NCI-H774 (cell line): ENCODE measurements at places on chromosomes 12 and 14.

DNA sequence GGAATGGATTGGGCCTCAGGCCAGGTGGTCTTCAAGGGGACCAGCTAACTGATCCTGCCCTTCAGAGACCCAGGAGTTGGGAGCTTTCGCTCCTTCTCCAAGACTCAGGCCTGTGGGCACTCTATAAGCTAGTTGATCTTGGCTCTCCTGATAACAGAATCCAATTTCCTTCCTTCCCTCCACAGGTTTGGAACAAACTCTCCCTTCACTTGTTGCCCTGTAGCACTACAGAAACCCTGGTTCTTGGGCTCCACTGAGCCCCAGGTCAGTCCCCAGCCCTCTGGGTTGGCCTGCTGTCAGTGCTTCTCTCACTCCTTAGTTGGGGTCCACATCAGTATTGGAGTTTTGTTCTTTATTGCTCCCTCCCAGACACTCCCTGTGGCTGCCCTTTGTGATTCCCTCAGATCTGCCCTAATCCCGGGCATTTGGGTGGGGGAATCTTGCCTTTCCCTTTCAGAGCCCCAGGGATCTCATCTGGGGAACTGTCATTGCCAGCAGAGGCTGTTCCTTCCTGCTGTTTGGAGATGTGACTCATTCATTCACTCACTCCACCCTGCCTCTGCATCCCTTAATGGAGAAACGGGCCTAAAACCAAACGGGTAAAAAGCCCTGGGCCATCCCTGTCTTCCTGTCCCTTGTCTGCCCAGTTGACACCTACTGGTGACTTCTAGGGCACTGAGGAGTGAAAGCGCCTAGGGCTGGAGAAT, 4.4 kb upstream of the GPD1 start:
- no peak for DNase-seq

GRCh38 chr14:91371011-91371989, 46.3 kb downstream of the CCDC88C start:
- no peak for DNase-seq

- no peak for DNase-seq
These were observed 844 bp downstream of the DPF3 start for GRCh38 chr14:72892879-72893635.

- DNase-seq, result no peak
These were observed 760 bp downstream of the ACTN1 start for GRCh38 chr14:68978172-68978911.

DNA sequence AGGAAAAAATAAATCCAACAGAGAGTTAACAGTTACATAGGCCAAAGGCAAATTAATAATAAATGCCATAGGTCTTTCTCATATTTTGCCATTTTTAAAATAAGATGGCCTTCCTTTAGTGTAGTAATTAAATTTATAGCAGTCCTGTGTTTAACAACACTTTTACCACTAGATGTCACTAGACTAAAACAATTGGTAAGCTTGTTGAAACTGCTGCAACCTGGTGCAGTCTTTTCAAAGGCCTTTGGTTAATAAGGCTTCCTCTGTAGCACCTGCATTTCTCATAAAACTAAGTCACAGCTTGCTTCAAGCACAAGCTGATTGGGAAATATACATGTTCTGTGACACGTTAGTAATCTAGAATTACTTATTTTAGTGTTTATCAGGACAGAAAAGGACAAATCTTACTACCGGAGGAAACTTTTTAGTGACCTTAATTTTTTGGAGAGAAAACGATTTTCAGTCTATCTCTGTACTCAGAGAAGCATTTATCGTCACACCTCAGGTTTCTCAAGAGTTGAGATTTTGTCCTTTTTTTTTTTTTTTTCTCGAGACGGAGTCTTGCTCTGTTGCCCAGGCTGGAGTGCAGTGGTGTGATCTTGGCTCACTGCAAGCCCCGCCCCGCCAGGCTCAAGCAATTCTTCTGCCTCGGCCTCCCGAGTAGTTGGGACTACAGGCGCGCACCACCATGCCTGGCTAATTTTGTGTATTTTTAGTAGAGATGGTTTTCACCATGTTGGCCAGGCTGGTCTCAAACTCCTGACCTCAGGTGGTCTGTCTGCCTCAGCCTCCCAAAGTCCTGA, 20.0 kb downstream of the BORCS5 start:
- peak; percentile 80 for DNase-seq

- DNase-seq, result no peak
These were observed 11.0 kb upstream of the CREBL2 start for GRCh38 chr12:12600659-12601058.

DNA sequence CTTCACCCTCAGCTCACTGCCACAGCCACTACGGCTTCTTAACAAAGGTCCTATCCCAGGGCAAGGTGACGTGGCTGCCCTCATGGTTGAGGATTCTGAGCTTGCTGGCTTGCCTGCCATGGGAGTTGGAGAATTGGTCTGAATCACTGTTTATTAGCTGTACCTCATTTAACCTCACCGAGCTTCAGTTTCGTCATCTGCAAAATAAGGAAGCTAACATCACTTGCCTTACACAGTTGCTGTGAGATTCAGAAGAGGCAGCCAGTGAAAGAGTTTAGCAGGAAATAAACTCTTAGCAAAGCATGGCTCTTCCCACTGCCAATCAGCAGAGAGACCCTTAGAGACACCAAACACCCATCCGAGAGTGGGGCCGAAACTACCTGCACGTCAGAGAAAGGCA, 90.1 kb upstream of the KCNA1 start:
- no peak for DNase-seq

DNA sequence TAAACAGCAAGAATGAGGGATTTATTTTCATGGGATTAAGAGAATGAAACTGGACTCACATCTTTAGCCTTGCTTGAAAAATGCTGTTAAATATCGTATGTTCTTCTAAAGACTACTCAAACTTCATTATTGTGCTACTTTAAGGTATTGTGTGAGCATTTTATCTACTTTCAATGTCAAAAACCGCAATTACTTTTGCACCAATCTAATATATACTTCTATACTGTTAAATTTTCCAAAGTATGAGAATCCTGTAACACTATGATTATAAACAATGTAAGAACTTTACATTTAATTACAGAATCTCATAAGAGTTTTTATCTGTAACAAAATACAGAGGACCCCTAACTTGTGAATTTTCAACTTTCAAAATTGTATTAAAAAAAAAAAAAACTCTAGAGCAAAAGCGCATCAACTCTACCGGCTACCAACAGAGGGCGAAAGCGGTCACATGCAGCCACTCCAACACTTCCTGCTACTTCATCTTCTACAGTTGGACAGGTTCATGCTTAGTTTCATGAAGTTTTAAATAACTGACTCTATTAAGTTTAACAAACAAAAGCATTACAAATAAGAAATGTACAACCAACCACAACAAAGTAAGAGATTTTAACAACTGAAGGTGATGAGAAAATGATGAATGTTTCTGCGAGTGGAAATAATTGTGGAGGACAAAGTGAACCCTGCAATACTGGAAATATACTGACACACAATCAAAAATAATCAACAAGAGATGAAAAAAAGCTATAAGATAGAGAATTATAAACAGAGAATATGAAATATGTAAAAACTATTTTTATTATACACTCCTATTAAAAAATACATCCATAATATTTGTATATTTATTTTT, 210.9 kb downstream of the MED13L start:
- DNase-seq, result no peak

- no peak for DNase-seq
These were observed 3.2 kb upstream of the SPTSSA start for GRCh38 chr14:34465069-34465859.

DNA sequence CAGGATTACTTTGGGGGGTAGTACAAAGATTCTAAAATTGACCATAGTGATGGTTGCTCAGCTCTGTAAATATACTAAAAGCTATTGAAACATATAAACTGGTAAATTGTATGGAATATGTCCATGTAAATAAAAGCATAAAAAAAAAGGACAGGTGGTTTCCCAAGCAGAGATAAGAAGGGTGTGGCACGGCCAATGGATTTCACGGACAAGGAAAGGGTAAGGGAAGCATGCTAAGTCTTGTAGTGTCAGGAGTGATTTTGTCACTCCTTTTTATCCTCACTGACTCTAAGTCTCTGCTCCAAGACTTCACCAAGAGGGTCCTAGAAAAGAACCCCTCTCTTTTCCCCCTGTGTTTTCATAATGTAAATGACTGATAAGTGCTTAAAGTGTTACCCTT, 229.2 kb downstream of the SPTSSA start:
- no peak for DNase-seq

GRCh38 chr12:101763246-101763931, 24.1 kb upstream of the SYCP3 start:
- no peak for DNase-seq

GRCh38 chr12:126770188-126770587, 1496.8 kb upstream of the TMEM132C start:
- DNase-seq, result no peak

DNA sequence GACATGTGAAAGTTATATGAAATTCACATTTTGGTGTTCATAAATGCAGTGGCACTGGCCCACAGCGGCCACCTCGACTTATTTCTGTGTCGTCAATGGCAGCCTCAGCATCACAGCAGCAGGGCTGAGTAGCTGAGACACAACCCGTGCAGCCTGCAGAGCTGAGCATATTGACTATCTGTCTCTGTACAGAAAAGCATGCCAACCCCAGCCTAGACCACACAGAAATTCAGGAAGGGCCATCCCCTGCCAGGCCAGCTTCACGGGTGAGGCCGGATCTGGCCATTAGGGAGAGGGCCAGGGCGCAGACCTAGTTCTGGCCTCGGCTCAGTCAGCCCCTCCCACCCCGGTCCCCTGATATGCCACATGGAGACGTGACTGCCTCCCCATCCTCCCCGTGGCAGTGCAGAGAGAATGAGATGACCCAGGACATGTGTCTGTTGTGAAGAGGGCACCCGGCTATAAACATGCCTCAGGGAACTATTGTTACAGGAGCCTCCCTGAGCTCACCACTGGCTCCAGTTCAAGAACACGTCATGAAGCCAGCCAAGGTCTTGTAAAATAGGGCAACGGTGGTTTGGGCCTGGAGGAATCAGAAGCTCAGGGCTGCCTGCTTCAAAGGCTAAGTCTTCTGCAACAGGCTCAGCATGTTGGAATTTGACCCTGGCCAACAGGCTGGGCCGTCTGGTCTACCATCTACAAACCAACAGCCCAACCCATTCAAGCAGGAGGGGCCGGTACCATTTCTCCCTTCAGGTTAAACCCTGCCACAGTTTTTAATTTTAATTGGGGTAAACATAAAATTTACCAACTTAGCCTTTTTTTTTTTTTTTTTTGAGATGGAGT, 25.5 kb downstream of the SCARB1 start:
- peak; percentile 72 for DNase-seq

- peak; percentile 24 for DNase-seq
These were observed 64.1 kb downstream of the SYNE3 start for GRCh38 chr14:95452176-95452892.

DNA sequence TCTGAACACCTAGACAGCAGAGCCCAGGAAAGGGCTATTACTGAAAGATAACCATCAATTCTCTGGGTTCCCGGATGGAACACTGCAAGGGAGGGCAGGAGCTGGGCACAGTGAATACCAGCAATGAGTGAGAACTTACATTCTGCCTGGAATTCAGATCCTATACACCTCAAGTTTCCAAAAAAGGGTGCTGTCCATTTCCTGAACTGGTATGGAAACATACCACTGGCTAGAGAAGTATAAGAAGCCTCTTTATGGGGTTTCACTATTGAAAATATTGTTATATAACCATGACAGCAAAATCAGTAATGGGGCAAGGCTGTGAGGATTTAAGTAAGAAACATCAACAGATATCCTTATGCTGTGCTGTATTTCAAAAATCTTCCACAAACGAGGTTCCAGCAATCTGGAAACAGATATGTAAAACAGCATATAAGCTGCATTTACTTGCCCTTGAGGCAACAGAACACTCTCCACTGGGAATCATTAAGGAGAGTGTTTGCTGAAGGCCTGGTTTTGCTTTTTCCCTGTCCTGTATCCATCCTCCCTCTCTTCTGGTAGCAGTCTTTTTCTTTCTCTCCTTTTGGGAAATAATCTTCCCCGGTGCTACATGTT, 53.3 kb upstream of the GTF2A1 start:
- DNase-seq, result no peak

DNA sequence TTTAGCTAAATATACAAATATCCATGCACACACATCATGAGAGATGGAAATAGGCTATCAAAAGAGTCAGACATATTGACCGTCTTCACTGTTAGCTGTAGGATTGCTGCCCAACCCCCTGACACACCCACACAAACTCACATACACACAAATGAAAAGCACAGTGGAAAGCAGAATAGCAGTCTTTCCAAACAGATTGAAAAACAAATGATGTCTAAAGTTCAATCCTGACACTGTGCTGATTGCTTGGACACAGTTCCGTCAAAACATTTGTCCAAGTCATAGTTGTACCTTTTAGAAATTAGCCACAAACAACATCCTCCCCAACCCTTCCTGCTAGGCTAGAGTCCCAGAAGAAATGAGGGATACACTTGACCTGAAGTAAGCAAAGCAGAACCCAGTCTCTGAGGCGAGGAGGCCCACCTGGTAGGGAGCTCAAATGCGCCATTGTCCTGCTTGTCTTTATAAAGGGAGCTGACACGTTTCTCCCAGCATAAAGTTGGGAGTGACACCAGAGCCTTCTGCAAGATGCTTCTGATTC, at the start of gene PRH2:
Gene PRH2, plus strand, starts transcription at position 491 of the 541 bp plus-strand sequence. Its CDS starts 38 bp downstream, at position 529.
- DNase-seq, result no peak

DNA sequence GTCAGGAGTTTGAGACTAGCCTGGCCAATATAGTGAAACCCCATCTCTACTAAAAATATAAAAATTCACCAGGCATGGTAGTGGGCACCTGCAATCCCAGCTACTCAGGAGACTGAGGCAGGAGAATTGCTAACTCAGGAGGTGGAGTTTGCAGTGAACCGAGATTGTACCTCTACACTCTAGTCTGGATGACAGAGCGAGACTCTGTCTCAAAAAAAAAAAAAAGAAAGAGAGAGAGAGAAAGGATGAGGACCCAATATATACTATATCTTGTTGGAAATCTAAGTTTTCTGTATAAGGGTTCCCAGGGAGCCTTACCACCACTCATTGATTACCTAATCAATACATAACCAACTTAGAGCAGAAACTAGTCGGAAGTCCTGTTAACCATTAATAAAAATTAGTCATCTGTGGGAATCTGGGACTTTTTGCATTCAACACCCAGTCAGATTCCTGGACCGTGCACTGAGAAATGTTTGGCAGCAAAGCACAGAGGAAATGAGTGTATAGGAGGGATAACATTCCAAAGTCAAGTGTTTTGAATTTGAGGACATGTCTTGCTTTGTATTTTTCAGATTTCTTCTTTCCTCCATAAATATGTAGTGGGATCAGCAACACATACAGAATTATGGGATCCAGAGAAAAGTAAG, 44.8 kb upstream of the NR2C1 start:
- DNase-seq, result no peak

- no peak for DNase-seq
These were observed 40.5 kb downstream of the RPS29 start for GRCh38 chr14:49545716-49546115.

- no peak for DNase-seq
These were observed 107.1 kb downstream of the LGMN start for GRCh38 chr14:92641306-92641705.

- no peak for DNase-seq
These were observed 113.6 kb downstream of the CCER1 start for GRCh38 chr12:90841336-90841735.

- DNase-seq, result peak; percentile 90
These were observed 2.5 kb downstream of the NUAK1 start for GRCh38 chr12:106136263-106136662.
